ENCODE measurements at places on chromosomes 4 and X.

DNA sequence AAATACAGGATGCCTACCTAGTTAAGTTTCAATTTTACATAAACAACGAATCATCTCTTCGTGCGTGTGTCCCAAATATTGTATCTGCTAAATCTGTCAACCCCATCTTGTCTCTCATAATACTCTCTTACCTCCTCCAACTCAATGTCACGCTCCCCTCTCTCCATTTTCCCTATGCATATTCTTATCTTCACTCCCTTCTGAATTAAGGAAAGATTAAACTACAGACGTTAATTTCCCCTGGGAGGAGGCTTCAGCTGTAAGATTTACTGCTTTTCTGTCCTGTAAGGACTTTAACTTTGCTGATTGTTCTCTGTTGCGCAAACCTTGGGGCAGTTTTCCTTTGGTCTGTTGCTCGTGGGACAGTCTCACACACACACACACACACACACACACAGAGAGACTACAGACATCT lies 455 bp upstream of the ABCB7 start:
- no peak for DNase-seq

GRCh38 chr4:41542526-41543275 lies 4.7 kb downstream of the LIMCH1 start:
- no peak for DNase-seq

DNA sequence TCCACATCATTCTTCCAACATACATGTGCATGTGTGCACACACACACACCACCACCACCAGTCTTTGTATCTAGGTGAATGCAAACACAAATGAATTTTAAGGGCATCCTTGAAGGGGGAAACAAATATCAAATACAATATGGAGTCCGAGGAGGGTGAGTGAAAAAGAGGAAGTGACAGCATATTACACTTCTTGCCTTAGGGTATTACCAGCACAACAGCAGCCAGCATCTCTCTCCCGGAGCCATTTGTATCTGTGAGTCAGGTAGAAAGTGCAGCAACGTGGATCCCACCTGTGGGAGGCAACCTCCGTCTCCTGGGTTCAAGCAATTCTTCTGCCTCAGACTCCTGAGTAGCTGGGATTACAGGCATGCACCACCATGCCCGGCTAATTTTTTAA lies 483.2 kb downstream of the SMARCA1 start:
- DNase-seq, result no peak

DNA sequence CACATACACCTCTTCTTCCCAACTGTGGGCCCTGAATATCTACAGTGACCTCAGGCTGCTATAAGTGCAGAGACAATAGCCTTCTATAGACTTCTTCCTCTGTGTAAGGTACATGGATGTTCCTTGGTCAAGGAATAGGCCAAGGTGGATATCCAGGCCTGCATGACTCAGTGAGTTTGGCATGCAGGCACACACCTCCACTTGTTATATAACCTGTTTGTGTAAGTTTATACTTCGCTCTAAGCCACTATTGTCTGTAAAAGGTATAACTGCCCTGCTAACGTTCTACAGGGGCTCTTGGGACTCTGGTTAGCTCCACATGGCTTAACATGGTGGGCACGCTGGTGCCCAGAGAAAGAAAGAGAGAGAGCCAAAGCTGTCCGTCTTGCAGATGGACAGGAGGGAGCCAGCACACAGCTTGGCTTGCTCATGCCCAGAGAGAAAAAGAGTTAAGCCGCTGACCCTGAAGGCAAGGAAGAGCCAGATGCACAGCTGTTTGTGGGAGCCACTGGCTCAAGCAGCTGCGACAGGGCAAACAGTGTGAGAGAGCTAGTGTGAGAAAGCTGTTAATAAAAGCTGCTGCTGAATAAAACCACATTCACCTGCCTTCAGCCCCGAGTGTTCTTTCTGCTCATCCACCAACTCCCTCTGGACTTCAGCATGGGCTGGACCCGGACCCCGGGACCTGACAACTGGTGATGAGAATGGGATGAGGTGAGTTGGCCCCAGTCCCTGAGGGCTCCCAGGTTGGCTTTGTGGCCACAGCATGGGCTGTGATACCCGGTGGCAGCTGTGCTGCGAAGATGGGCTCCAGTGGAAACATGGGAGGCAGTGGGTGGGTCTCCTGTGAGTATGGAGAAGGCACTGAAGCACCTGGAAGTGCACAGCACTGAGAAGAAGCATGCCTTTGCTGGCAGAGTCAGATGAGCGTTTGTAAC lies 44.5 kb upstream of the ZBTB33 start:
- DNase-seq, result no peak

DNA sequence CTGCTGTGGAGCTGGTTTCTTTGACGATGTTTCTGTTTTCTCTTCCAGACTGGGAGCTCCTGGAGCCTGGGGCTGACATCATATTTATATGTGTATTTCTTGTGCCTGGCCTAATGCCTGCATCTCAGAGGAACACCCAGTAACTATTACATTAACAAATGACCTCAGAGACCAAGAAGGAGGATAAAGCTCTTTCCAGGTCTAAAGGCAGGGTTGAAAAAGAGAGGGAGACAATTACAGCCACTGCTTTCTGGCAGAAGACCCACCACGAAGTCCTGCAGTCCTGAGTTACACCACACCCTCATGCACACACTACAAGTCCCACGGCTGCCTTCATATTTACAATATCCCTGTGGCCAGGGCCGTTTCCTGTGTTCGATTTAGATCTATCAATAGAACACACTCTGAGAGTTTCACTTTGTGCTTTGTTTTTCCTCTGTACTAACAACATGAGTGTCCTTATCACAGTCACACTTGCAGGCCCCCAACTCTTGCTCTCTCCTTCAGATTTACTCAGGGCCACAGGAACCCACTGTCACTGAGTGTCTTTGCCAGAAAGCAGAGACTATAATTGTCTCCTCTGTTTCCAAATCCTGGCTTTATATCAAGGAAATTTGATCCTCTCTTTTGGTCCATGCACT lies 535.5 kb downstream of the MID1IP1 start:
- DNase-seq, result peak; percentile 51

DNA sequence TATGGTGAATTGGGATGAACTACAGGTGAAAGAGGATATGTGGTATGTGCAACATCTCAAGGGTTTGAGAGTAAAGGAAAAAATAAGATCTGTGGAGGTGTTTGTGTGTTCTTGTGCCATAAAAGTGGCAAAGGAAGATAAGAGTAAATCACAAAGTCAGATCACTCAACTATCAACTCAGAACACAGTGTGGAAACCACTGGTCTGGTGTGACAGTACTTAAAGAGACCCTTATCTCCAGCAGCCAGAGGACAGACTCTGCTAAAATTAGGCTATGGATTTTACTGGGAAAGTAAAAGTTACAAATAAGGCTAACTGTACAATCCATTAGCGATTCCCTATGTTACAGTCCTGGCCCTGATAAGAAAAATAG lies 54.0 kb upstream of the PRDM8 start:
- DNase-seq, result no peak

DNA sequence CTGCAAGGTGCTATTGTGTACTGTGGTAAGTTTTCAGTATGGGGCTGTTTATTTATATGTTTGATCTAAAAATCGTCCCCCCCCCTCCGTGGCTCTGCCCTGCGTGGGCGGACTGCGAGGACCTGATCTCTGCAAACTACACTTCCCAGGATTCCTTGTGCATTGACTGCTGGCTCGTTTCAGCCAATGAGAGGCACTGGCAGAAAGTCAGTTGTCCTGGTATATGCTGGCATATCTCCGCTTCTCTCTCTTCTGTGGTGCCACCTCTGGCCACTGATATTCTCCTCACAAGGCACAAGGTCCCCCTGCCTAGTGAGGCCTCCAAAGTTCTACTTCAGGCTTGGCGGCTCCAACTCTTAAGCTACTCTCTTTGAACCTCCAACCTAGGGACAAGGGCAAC lies 168.8 kb upstream of the ZFP42 start:
- no peak for DNase-seq

GRCh38 chr4:125184116-125184515 lies 130.6 kb upstream of the FAT4 start:
- DNase-seq, result no peak

DNA sequence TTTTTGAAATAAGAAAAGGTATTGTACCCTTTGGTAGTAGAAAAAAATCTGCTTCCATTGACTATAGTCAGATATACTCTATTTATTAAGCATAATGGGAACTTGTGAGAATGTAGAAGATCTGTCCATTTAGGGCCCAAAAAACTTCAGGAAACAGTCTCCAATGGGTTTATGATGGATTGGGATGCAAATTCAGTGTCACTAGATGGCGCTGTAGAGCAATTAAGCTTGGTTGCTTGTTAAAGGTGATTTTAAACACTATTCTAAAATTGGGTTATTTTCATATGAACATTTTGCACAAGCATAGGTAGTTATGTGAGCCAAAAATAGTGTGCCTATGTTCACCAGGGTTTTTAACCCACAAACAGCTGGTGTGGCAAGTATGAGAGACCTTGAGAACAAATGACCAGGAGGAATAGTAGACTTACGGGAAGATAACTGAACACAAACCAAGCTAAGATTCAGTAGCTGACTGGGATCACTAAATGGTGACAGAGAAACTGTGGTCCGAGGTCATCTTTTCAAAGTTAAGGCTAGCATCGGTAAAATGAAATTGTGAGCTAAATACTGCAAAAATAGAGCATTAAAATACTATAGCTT lies 80.3 kb upstream of the LSM6 start:
- DNase-seq, result peak; percentile 20

DNA sequence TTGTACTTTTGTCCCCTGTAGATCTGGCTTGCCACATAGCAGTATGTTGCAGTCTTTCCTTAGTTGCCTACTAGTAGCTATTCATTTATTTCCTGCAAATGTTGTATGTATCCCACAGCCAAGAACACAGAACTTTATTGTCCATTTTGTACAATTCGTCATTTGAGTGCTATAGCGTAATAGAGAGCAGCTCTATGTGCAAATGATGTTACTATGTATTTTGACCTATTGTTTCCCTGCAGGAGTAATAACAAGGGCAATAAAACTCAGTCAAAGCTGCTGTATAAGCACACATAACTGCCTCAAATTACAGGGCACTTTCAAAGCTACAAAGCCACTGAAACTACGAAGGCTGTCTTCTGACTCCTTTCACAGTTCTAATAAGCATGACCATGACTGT lies 48.1 kb downstream of the NRK start:
- DNase-seq, result no peak

- no peak for DNase-seq
These were observed 58.3 kb downstream of the PAQR3 start for GRCh38 chr4:78880874-78881492.

- no peak for DNase-seq
These were observed 200.5 kb downstream of the CENPC start for GRCh38 chr4:67344594-67345380.

GRCh38 chr4:25031077-25031621 lies 403 bp upstream of the LGI2 start:
- no peak for DNase-seq

GRCh38 chr4:118741301-118741855 lies 56.2 kb downstream of the METTL14 start:
- no peak for DNase-seq

- DNase-seq, result no peak
These were observed 48.3 kb downstream of the RAI2 start for GRCh38 chrX:17812763-17813162.

DNA sequence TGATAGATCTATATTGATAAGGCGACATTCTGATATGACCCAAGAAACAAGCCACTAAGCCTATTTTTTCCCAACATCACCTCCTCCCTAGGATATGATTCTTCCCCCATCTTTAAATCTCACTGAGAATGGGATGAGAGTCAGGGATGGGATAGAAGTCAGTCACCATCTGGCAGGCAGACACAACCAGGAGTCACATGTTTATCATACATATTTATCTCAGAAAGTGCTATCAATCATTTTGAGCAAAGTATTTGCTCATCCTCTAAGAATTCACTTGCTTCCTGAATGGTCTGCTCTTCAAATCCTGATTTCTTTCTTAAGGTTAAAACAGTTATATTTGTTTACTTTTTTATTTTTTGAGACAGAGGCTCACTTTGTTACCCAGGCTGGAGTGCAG lies 20.3 kb downstream of the DNAAF6 start:
- no peak for DNase-seq

DNA sequence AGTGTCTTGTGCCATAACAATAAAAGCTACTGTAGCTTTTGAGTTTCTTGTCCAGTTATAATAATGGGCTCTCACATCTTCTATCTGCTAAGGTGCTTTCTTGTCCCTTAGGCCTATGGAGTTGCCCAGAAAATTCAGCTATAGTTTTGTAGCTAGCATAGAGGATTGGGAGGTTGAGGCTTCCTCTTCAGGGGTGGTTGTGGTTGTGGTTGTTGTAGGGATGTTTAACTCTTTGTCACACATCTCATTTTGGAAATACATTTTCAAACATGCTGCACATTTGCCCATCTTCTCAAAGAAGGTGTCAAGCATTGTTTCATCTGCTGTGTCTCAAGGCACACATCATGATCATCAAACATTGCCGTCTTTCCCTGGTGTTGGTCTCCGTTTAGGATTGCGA lies 65.0 kb downstream of the ATXN3L start:
- DNase-seq, result no peak

- no peak for DNase-seq
These were observed 46.2 kb downstream of the SMARCA5 start for GRCh38 chr4:143559757-143560147.

GRCh38 chrX:152641996-152642395 lies 4.3 kb downstream of the GABRQ start:
- DNase-seq, result no peak

- no peak for DNase-seq
These were observed 159.6 kb downstream of the PTTG2 start for GRCh38 chr4:38119668-38120385.

GRCh38 chr4:127249066-127249766 lies 383.5 kb upstream of the INTU start:
- DNase-seq, result no peak

DNA sequence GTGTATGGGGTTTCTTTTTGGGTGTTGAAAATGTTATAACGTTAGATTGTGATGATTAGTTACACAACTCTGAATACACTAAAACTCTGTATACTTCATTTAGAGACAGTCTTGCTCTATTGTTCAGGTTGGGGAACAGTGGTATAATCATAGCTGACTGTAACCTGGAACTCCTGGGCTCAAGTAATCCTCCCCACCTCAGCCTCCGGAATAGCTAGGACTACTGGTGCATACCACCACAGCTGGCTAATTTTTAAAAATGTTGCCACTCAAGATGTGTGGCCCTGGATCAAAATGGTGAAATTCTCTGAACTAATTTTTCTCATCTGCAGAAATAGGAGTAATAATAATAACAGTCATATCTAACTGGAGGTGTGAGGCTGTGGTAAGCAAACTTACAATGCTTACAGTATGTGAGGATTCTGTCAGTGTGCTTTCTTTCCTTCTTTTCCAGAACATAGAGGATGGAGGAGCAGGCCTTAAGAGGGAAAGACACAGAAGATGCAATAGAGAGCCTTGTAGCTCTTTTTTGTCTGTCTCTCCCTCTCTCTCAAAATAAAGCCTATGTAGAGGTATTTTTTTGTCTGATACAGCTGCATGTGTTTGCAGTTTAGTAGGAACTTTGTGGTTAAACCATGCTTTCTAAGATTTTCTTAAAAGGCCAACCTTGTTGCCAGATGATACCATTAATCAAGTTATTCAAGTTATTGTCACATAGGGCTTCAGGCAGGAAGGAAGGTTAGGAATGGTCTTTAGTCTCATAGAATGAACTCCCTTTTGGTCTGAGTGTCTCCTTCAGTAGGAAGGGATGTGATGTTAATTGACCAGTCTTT lies 7.5 kb downstream of the ADD1 start:
- no peak for DNase-seq
